Cerebellar nuclear complex (tissue), 1 donor: ENCODE measurements at places on chromosomes 16 and 17.

GRCh38 chr16:6066652-6067051, 969.1 kb upstream of the EEF2KMT start:
- DNase-seq, result peak; percentile 91

DNA sequence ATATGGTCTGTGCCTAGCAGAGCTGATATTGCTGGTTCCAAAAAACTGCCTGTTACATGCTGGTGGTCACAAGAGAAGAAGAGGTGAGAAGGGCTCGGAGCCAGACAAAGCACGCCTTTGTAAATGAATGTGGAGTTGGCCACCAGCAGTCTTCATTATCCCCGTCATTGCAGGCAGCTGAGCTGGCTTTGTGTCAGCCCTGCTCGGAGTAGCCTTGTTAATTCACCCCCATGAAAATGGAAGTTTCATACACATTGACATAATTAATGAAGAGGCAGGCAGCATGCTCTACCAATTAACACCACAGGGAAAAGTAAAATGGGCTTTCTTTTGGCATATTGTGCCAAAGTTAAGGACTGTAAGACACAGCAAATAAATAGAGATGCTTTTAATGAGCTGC, 113.7 kb upstream of the RBFOX1 start:
- no peak for DNase-seq

- DNase-seq, result no peak
Measured at GRCh38 chr17:32192379-32192778, 50.1 kb downstream of the RHOT1 start.

DNA sequence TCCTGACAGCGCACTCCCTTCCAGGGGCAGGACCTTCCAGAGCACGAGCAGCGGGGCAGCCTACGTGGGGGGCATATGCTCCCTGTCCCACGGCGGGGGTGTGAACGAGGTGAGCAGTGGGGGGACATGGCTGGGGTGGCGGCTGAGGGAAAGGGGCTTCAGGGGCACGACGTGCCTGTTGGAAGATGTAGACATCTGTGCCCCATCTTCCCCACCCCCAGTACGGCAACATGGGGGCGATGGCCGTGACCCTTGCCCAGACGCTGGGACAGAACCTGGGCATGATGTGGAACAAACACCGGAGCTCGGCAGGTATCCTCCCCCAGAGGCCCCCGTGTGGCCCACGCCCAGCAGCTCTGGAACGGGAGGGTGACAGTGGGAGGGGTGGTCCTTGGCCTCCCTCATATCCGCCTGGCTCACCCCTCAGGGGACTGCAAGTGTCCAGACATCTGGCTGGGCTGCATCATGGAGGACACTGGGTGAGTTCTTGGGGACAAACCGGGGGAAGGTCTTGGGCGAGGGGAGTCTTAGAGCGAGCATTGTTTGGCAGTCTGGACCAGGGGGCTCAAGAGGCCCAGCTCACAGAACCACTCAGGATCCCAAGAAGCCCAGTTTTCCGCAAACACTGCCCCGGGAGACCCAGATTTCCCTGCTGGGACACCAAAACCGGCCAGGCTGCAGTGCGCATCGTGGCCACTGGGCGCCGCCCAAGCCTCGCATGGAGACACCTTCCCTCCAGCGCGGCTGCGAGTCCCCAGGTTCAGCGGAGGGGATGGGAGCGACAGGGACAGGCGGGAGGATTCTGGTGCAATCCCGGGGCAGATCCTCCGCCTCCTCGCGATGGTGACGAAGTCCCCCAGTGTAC, 15.7 kb downstream of the ADAM11 start:
- no peak for DNase-seq

DNA sequence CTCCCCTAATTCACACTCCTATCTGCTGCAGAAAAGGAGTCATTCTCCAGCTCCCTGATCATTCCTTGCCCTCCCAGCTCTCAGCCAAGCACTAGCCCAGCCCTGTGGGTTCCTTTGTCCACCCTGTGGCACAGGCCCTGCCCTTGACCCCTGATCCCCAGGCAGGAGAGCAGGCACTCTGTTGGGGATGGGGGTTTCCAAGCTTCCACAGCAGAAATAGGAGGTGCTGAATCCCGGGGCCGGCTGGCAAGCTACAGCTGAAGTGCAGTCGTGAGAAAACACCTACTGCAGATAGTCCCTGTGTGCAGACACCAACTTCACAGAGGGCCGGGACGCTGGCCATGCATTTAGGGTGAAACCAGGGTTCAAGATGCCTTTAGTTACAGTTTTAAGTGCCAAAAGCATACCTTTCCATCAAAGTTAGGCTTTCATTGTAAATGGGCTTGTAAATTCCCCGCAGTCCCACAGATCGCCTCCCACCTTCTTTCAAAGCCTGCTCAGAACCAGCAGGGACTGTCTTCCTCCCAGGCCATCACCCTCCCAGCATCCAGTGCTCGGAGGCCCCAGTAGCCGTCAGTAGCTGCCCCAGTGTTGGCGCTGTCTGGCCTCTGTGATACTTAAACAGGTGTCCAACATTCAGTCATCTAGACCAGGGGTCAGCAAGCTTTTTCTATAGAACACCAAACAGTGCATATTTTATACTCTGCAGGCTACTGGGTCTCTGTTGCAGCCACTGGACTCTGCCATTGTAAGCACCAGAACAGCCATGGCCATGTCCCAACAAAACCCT, 10.6 kb downstream of the CPSF4L start:
- no peak for DNase-seq
